ENCODE measurements at places on chromosomes 7 and 10. TPM values are rescaled to one million over a fixed set of nuclear protein-coding genes. Genes with fewer than 3 reads are reported as not detected.

The ZP3 gene
- 2.9 TPM for polyA plus RNA-seq

The GSDME gene
- polyA plus RNA-seq, result 87.6 TPM

The TEX36 gene
- polyA plus RNA-seq, result 0.07 TPM

The GIMAP4 gene
- 17.8 TPM for polyA plus RNA-seq

The JAKMIP3 gene
- polyA plus RNA-seq, result 0.45 TPM

The GJD4 gene
- 0.09 TPM for polyA plus RNA-seq

Measured in large intestine (tissue), 12 donors.